Left ventricle myocardium inferior (tissue), 1 donor: ENCODE measurements at places on chromosomes 1 and 21.

DNA sequence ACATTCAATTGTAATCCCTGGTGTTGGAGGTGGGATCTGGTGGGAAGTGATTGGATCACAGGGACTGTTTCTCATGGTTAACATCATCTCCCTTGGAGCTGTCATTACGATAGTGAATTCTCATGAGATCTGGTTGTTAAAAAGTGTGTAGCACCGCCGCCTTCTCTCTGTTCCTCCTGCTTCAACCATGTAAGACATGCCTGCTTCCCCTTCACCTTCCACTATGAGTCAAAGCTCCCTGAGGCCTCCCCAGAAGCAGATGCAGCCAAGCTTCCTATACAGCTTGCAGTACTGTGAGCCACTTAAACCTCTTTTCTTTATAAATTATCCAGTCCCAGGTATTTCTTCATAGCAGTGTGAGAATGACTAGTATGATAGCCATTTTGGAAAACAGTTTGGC is 30.1 kb upstream of the TRIM62 start:
- DNase-seq, result no peak

- DNase-seq, result no peak
Observed at GRCh38 chr1:209421186-209421585, 162.3 kb upstream of the CAMK1G start.

DNA sequence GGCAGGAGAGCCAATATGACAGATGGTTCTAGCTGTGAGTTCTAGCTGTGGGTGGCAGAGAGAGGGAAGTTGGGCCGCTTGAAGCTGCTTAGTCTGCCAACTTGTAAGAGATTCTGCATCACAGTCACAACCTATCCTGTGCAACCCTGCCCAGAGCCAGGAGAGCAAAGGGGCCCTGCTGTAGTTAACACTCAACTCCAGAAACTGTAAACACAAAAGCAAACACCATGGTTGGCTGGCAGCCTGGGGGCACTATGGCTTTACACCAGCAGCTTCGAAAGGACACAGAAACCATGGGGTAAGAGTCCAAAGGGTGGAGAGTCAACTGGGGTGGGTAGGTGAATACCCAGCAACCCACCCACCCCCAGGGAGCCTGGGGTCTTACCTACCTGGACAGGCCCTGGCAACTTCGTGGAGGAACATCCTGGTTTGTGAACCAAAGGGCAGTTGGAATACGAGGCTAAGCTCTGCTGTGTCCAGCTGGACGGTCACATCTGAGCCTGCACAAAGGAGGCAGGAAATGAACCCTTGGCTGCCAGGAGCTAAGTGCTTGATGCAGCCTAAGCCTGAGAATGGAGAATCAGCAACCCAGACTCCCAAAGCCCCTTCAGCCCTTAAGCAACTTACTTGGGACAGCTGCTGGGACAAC is 6.4 kb downstream of the INPP5B start:
- no peak for DNase-seq

DNA sequence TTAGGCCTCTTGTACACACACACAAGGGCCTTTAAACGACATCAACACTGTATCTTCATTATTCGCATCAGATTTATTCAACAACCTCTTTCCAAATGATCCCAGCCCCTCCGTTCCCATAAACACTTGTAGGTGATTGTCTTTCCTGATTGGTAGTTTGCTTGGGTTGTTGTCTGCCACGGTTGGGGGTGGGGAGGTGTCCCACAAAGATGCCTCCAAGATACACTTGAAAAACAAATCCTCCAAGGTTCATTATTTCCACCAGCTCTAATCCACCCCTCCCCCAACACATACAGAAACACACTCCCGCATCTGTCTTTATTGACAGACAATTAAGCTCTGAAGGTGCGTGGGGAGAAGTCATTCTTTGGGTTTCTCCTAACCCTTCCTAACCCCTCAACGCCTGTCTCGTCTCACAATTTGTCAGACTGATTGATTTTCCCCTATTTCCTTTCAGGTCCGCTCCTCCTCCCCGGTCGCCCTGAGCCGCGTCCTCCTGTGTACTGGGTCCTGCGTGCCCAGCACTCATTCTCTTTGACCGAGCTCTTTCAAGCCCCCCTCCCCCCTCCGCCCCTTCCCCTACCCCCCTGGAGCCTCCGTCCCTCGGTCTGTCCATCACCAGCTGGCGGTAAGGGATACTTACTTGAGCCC is 1.4 kb downstream of the WDR26 start:
- DNase-seq, result no peak

DNA sequence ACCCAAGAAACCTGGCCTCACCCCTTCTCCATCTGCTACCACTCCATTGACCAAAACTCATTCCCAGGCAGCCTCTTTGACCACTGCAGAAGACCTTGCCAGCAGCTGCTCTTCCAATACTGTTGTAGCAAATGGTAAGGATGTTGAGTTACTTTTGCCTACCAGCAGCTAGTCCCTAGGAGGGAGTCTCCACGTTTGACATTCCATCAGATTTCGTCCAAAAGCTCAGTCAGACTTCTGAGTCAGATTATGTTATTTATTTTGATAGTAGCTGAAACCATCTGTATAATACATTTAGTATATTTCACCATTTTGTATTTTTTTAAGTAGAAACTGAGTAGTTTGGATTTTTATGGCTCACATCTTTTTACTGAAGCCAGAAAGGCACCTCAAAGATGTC is 51.5 kb upstream of the WNT2B start:
- DNase-seq, result no peak

DNA sequence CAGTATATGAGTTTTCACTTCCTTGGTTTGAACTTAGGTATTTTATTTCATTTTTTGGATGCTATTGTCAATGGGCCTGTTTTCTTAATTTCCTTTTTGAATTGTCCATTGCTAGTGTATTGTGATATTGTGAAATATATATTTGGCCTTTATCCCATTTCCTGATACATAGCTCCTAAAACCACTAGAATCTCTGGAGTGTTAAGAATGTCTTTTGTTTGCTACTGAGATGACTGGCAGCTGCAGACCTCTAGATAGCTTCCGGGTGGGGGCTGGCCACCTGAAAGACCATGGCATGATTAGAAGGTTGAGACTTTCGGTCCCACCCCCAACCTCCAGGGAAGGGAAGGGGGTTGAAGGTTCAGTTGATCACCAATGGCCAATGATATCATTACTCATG is 245.4 kb downstream of the KCNJ6 start:
- no peak for DNase-seq

GRCh38 chr1:69858534-69858933 is 290.8 kb downstream of the LRRC7 start:
- no peak for DNase-seq

DNA sequence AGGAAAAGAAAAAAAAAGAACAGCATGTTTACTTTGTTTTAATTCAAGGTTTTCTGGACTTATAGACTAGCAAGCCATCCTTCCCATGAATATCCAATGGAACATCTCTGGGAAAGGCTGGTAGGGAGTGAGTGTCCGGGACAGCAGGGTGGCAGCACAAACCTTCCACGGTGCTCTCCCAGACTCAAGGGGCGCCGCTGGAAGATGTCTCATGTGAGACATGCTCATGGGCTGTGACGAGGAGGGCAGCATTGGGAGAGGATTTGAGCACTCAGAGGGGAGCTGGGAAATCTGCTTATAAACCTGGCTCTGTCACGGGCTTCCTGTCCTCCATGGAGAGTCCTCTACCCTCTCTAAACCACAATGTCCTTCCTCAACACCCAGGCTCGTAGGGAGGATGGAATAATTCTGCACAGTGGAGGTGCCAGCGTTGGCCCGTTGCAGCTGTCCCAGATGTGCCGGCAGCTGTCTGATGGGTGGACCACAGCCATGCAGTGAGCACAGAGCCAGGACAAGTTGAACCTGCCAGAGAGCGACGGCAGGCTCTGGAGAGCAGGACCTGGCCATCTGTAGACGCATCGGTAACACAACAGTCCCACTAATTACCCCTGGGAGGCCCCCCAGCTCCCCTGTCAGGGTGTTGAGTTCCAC is 100.1 kb upstream of the IGSF21 start:
- DNase-seq, result no peak

GRCh38 chr1:68313735-68314134 is 81.4 kb upstream of the WLS start:
- DNase-seq, result no peak

DNA sequence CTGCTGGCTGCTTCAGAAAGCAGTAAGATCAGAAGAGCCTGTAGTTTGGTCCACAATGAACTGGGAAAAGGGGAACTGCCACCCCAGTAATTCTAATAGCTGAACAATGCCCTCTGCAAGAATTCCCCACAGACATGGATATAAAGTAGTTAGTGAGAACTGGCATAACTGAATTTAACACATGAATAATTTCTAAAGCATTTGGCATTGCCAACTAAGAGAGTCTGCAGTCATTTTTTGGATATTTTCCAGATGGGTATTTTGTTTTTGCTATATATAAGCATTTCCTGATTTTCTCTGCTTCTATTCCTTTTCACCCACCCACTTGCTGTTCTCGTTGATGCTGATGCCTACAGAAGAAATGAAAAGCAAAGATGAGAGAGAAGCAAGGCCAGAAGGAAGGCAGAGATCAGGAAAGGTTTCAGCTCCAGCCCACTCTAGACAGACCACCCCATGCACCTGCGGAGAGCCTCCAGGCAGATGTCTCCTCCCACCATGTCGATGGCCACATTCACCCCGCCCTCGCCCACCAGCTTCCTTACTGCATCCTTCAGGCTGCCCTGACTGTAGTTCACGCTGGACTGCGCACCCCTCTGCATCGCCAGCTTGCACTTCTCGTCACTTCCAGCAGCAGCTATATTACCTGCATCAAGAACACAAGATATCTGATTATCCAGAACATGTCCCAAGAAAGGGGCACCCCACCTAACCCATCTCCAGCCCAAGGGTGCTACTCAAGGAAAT is 55.9 kb upstream of the SEC16B start:
- no peak for DNase-seq

DNA sequence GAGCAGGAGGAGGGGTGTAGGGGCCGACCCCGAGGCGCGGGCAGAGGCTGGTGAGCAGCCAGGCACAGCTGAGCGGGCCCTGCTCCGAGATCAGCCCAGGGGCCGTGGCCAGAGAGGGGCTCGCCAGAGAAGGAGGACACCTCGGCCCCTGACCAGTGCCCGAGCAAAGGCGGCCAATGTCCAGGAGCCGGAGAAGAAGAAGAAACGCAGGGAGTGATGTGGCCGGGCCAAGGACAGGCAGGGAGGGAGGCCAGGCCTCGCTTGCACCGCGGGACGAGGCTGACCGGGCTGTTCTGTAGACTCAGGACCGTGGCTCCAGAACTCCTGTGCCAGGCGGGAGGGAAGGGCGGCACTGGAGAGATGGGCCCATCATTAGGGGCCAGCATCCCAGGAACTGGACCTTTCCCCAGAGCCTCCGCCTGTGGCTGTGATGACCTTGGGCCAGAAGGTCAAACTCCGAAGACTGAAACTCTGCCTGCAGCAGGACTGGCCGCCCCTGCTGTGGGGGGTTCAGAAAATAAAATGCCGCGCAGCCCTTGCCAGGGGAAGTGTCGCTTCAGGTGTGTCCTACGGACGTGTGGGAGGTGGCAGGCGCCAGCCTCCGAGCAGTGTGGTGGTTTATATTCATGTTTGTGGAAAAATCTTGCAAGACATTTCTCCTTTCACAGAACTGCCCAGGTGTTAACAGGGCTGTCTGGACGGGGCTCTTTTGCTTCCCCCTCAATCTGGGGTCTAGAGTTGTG is 14.4 kb downstream of the RRP1 start:
- DNase-seq, result no peak

DNA sequence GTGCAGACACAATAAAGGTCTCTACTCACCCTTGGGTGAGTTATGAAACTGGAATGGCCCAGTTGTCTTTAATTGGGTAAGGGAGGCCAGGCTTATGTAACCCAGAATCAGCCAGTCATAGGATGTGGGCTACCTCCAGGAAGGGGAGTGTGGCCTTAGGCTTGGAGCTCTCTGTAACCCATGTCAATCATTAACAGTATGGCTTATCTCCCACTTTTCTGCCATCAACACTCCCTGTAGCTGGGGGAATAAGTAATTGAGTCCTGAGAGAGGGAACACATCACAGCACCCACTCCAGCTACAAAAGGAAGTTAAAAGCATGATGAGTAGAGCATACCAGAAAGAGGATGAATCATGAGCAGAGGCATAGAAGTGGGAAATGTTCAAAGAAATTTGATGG is 327.0 kb upstream of the DUSP10 start:
- DNase-seq, result no peak

GRCh38 chr21:25402134-25402961 is 204.9 kb downstream of the MRPL39 start:
- no peak for DNase-seq

- DNase-seq, result no peak
Observed at GRCh38 chr1:181101581-181102226, 13.2 kb downstream of the IER5 start.

DNA sequence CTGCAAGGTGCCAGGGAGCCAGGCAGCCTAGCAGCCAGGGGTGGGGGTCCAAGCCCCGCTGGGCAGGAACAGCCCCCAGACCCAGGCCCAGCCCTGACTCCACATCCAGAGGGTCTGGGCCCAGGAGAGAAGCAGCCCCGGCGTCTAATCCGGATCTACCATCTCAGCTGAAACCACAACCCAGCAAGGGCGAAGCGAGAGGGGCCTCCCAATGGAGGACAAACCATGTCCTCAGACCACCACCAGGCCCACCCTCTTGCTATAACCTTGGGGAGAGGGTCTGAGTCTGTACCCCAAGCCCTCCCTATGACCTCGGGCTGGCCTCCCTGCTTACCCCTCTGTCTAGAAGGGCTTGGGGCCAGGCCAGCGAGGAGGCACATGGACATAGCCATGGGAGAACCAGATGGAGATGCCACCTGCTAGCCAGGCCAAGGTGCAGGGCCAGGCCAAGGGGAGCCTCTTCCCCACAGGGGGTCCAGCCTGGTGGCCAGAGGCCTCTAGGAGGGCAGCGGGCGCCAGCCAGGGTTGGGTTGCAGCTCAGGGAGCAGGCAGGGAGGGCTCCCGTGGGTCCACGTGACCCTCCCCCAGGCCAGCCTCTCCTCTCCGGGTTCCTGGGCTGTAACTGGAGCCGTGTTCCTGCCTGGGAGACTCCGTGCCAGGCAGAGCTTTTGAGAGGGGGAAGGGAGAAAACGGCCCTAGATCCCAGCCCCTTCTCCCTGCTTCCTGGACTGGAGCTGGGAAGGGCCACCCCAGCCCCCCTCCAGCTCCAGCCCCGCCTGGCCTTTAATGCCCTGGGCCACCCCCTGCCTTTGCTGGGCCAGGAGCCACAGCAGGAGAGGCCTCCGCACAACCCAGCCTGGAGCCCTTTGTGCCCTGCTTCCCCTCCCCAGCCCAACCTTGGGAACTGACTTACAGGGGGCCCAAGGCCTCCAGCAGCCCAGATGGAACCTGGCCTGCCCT is 2.5 kb downstream of the WNT9A start:
- DNase-seq, result no peak

GRCh38 chr1:176919386-176920378 is 244.8 kb downstream of the ASTN1 start:
- no peak for DNase-seq

DNA sequence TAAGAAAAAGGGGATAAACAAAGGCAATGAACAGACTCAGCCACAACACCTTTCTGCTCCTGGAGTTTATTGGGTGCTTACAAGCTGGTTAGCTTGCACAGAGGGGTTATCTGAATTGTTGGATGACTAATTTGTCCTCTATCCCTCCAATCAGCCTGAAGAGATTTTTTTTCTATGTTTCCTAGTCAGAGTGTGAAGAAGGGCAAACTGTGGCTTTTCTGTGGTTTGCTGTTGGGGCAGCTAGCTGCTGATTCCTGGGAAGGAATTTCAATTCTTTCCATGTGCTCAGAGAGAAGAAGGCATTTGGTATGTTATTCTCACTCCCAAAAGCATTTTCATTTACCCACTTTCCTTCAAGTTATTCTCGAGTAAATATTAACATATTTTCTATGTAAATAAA is 48.6 kb downstream of the PCP4 start:
- DNase-seq, result no peak
